Stomach (tissue), 19 donors: ENCODE measurements at places on chromosomes 12 and 14.

GRCh38 chr14:62743560-62743959 is 301.7 kb downstream of the KCNH5 start:
- no peak overlapping the region for H3K4me3 ChIP-seq
- peak; percentile 6 for DNase-seq
- no peaks in the 10 kb centered on the region for H3K36me3 ChIP-seq
- no peaks in the 10 kb centered on the region for H3K27me3 ChIP-seq

DNA sequence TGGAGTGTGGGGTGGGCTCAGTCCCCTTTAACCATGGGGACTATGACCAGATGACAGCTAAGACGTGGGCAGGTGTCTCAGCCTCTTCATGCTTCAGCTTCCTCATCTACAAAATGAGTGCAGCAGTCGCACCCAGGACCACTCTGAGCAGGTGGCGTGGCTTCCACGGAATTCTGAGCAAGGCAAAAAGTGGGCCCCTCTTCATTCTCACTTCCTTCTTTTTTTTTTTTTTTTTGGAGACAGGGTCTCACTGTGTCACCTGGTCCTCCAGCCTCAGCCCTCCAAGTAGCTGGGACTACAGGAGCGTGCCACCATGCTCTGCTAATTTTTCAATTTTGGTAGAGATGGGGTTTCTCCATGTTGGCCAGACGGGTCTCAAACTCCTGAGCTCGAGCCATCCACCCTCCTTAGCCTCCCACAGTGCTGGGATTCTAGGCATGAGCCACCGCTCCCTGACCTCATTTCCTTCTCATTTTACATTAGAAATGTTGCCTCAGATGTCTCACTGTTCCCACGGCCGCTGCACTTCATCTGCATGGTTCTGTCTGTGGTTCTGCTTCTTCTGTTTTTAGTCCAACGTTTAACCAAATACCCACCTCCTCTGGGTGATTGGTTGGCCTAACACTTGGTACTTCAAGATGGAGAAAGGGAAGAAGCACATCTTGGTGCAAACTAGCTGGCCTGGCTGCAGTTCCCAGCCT is 41.3 kb upstream of the BCL7A start:
- no peak overlapping the region for H3K27ac ChIP-seq
- no peaks in the 10 kb centered on the region for H3K36me3 ChIP-seq
- H3K4me3 ChIP-seq: no peak overlapping the region
- DNase-seq: no peak
- no peaks in the 10 kb centered on the region for H3K27me3 ChIP-seq

- peak overlapping the region; percentile 68 for H3K4me3 ChIP-seq
- H3K36me3 ChIP-seq: no peaks in the 10 kb centered on the region
- no peak overlapping the region for H3K27ac ChIP-seq
- H3K27me3 ChIP-seq: no peaks in the 10 kb centered on the region
- DNase-seq: no peak
Observed at GRCh38 chr14:95536671-95537070, 1.8 kb downstream of the GLRX5 start.

DNA sequence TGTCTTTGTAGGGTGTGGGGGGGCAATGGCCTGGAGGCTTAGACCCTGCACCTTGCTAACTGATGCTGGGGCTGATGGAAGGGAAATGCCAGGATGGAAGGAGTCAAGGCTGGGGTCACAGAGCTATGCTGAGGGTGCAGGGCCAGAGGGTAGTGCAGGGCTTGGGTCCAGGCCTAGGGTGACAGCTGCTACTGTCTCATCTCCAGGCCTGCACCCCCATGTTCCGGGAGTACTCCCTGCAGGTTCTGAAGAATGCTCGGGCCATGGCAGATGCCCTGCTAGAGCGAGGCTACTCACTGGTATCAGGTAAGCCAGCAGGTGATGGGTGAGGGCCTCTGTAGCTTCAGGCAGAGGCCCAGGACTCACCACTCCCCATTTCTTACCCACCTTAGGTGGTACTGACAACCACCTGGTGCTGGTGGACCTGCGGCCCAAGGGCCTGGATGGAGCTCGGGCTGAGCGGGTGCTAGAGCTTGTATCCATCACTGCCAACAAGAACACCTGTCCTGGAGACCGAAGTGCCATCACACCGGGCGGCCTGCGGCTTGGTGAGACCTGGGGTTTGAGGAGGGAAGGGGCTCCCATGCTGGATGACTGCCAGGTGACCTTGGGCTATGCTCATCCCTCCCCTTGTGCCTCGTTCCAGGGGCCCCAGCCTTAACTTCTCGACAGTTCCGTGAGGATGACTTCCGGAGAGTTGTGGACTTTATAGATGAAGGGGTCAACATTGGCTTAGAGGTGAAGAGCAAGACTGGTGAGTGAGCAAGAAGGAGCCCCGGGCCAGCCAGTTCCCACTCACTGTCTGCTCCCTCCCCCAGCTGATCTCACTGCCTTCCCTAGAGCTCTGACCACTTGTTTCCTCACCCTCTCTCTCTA is 4.1 kb downstream of the SHMT2 start:
- H3K27me3 ChIP-seq: peaks cover 22% of the 10 kb centered on the region
- H3K27ac ChIP-seq: no peak overlapping the region
- H3K4me3 ChIP-seq: no peak overlapping the region
- DNase-seq: no peak
- H3K4me1 ChIP-seq: peaks cover 61% of the 10 kb centered on the region
- peaks cover 44% of the 10 kb centered on the region for H3K36me3 ChIP-seq

DNA sequence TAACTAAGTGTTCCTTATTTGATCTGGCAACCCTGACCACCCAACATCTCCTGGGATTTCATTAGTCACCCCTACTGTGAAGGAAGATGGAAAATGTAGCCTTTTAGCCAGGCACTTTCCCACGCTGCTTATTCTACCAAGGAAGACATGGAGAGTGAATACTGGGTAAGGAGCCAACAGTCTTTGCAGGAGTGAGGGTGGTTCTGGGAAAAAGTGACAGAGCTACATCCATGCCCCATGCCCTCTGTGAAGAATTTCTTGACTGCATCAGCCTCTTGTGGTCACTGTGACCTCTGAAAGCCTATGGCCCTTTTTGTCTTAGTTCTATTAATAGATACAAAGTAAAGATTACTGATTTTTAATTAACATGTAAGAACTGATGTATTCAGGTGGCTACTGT is 196.0 kb upstream of the EEA1 start:
- no peak overlapping the region for H3K27ac ChIP-seq
- no peak overlapping the region for H3K4me3 ChIP-seq
- DNase-seq: no peak

GRCh38 chr14:81458352-81458751 is 58.2 kb upstream of the STON2 start:
- H3K27ac ChIP-seq: no peak overlapping the region
- H3K36me3 ChIP-seq: no peaks in the 10 kb centered on the region
- DNase-seq: no peak
- H3K4me1 ChIP-seq: no peaks in the 10 kb centered on the region
- no peaks in the 10 kb centered on the region for H3K27me3 ChIP-seq

- no peak for DNase-seq
- H3K27ac ChIP-seq: no peak overlapping the region
- no peaks in the 10 kb centered on the region for H3K36me3 ChIP-seq
- peaks cover 40% of the 10 kb centered on the region for H3K4me1 ChIP-seq
Observed at GRCh38 chr14:102662636-102663430, 70.4 kb downstream of the RCOR1 start.

- peak overlapping the region; percentile 9 for H3K27ac ChIP-seq
- H3K36me3 ChIP-seq: peaks cover 68% of the 10 kb centered on the region
- DNase-seq: no peak
Observed at GRCh38 chr12:2803635-2804392, 8.7 kb upstream of the ITFG2 start.

- no peaks in the 10 kb centered on the region for H3K27me3 ChIP-seq
- H3K27ac ChIP-seq: peak overlapping the region; percentile 96
- DNase-seq: no peak
- peaks cover 94% of the 10 kb centered on the region for H3K4me1 ChIP-seq
Observed at GRCh38 chr14:91115986-91116770, 2.3 kb downstream of the DGLUCY start.

DNA sequence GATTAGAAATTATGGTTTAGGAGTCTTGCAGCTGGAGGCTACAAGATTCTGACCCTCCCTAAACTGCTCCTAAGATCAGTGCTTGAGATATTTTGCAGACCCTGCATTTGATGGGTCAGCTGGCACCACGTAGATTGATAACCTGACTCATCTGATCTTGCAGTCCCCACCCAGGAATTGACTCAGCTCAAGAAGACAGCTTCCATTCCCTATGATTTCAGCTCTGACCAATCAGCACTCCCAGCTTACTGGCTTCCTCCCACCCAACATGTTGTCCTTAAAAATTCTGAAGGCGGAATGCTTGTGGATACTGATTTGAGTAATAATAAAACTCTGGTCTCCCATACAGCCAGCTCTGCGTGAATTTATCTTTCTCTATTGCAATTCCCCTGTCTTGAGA is 23.2 kb upstream of the MTHFD1 start:
- H3K36me3 ChIP-seq: no peaks in the 10 kb centered on the region
- DNase-seq: no peak
- no peak overlapping the region for H3K4me3 ChIP-seq
- H3K4me1 ChIP-seq: no peaks in the 10 kb centered on the region
- no peak overlapping the region for H3K27ac ChIP-seq

GRCh38 chr12:30822385-30823155 is 67.8 kb upstream of the CAPRIN2 start:
- H3K4me3 ChIP-seq: peak overlapping the region; percentile 55
- H3K36me3 ChIP-seq: no peaks in the 10 kb centered on the region
- peak; percentile 79 for DNase-seq
- peak overlapping the region; percentile 64 for H3K27ac ChIP-seq
- H3K4me1 ChIP-seq: peaks cover 19% of the 10 kb centered on the region

- no peaks in the 10 kb centered on the region for H3K27me3 ChIP-seq
- H3K27ac ChIP-seq: no peak overlapping the region
- H3K4me1 ChIP-seq: no peaks in the 10 kb centered on the region
- H3K36me3 ChIP-seq: no peaks in the 10 kb centered on the region
Observed at GRCh38 chr12:11183011-11183410, 3.7 kb downstream of the TAS2R42 start.

- no peak overlapping the region for H3K27ac ChIP-seq
- H3K4me1 ChIP-seq: peaks cover 8% of the 10 kb centered on the region
- no peak for DNase-seq
- peaks cover 84% of the 10 kb centered on the region for H3K36me3 ChIP-seq
- H3K4me3 ChIP-seq: no peak overlapping the region
Observed at GRCh38 chr14:52874389-52874788, 76.5 kb downstream of the FERMT2 start.

GRCh38 chr12:6847676-6848075 is 3.4 kb downstream of the CDCA3 start:
- no peaks in the 10 kb centered on the region for H3K27me3 ChIP-seq
- peaks cover 61% of the 10 kb centered on the region for H3K36me3 ChIP-seq
- H3K4me1 ChIP-seq: no peaks in the 10 kb centered on the region
- H3K4me3 ChIP-seq: no peak overlapping the region
- no peak for DNase-seq

DNA sequence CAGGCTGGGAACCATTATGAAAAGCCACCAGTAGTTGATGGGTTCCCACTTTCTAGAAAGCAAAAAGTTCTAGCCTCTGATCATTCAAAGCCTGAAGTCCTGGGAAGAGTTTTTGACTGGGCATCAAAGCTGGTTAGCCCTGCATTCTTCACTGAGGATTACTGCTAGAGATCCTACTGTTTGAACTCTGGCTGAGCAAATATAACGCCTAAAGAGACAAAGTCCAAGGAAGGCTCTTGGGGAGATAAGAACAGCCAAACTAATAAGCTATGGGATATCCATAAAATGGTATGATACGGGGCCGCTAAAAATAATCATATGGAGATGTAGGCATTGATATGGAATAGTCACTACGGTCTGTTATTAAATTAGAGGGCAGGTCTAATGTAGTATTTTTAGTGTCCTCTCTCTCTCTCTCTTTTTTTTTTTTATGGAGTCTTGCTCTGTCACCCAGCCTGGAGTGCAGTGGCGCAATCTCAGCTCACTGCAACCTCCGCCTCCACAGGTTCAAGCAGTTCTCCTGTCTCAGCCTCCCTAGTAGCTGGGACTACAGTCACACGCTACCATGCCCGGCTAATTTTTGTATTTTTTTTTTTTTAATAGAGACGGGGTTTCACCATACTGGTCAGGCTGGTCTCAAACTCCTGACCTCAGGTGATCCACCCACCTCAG is 35.5 kb downstream of the PLXNC1 start:
- DNase-seq: no peak
- H3K27me3 ChIP-seq: no peaks in the 10 kb centered on the region
- no peaks in the 10 kb centered on the region for H3K36me3 ChIP-seq
- no peak overlapping the region for H3K27ac ChIP-seq
- peaks cover 18% of the 10 kb centered on the region for H3K4me1 ChIP-seq

DNA sequence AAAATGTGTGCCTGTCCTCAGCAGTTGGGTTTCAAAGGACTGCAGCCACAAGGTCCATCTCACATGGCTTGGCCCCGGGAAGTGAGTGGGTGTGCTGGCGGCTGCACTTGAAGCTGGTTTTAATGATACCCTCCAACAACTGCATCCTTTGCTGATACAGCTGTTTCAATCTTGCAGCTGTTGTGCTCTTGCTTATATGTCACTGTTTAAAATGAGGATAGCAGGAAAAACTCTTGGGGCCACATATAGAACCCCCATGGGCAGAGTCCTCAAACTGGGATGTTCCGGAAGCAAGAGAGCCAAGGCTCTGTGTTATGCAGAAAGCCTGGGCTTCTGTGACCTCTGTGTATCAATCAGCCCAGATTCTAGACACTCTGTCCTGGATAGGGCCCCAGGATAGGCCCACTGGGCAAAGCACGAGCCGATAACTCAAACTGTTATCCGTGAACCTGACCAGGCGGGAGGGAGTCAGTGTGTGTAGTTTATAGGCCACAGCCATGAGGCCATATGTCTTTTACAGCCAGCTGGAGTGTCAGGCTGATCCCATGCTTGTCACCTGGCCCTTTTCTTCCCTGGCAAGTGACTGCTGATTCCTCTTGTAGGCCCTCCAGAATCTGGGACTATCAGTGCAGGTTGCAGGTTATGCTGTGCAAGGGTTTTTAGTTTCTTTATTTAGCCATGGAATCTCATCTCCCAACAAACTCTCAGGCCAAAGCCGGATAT is 74.3 kb downstream of the SSPN start:
- H3K4me1 ChIP-seq: peaks cover 33% of the 10 kb centered on the region
- no peak overlapping the region for H3K27ac ChIP-seq
- H3K36me3 ChIP-seq: no peaks in the 10 kb centered on the region
- H3K4me3 ChIP-seq: no peak overlapping the region
